ENCODE measurements at places on chromosomes 5 and 9.

- no peak for DNase-seq
Observed at GRCh38 chr5:136057401-136058038, 28.7 kb downstream of the TGFBI start.

GRCh38 chr5:68661237-68661636 lies 432.6 kb upstream of the SLC30A5 start:
- no peak for DNase-seq

- DNase-seq: no peak
Observed at GRCh38 chr9:129361196-129361595, 183.1 kb upstream of the IER5L start.

DNA sequence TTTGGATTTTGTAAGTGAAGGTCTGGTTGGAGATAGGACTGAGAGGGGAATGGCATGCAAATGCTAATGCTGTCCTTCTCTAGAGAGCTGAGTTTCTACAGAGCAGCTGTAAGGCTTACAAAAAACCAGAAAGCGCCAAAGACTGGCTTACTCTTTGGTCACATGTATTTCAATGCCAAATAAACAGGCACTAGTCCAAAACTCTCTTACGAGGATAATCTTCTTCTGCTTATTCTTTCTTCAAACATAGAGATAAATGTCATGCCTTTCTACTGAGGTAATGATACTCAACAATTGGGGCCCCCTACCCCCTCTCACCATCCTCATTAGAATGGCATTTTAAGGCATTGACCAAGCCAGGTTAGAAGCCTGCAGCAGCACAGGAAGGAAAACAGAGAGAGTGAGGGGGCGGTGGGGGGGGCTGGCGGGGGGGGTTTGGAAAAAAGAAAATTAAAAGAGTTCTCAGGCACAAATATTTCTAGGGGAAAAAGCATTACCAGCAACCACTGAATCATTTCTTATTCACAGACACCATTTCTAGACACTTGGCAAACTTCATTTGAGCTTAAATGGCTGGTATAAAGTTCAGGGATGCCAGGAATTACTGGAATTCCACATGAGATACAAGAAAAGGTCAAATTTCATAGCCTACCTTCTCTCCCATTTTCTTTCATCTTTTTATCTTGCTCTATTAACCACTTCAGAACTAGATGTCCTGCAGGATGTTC lies 34.0 kb downstream of the PUM3 start:
- no peak for DNase-seq

DNA sequence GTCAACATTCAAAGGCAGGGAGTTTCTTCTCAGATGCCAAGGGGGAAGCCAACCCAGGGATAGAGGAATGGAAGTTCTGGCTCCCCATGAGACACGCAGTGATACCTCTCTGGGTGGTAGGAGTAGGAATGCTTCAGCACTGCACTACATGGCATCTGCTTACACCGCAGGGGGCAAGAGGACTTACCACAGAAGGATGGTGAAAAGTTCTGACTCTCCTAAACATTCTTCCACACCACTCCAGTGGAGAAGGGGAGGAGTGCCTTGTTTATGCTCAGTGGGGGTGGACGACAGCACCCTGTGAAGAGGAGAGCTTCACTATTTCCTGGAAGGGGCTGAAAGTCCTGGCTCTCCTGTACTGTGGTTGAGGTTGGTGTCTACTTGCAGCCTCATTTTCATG lies 1011.3 kb upstream of the WWC1 start:
- DNase-seq: no peak

DNA sequence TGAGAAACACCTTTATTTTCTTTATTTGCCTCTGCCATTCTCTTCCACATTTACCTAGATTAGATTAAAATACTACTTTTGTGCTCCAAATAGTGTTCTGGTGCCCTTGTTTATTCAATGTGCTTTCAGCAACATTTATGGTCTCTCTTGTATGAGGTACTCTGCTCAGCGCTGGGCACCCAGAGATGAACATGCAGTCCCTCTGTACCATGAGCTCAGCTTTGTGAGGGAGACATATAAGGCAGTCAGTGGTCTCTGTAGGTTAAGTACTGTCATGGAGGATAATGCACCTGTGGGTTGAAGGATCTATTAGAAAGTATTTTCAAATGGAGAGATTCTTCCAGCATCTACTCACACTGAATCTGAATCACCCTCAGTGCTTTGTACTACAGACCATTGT lies 176.5 kb downstream of the TAF11L14 start:
- DNase-seq: no peak

DNA sequence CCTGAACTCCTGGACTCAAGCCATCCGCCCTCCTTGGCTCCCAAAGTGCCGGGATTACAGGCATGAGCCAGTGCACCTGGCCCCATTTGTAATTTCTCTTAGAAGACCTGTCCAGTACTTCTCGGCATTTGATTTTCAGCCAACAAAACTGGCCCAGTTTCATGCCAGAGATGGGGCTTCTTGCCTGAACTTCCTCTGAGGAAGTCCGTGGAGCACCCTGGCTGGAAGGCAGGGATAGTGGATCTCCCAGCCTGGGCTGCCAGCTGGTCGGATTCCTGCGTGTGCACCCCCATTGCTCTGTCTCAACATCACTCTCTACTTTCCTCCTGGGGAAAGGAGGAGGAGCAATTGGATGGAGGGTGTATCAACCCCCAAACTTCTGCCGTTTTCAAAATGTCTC lies 39.0 kb downstream of the FAM78A start:
- no peak for DNase-seq

- no peak for DNase-seq
Observed at GRCh38 chr5:24477958-24478357, 166.8 kb downstream of the CDH10 start.

- DNase-seq: no peak
Observed at GRCh38 chr9:70262948-70263347, 4.2 kb downstream of the SMC5 start.

GRCh38 chr5:80369521-80369920 lies 38.3 kb upstream of the ZFYVE16 start:
- no peak for DNase-seq

- DNase-seq: no peak
Observed at GRCh38 chr5:158979290-158979689, 120.4 kb downstream of the EBF1 start.

GRCh38 chr5:149153193-149153750 lies 12.0 kb downstream of the ABLIM3 start:
- no peak for DNase-seq

GRCh38 chr9:21555911-21556310 lies 73.8 kb upstream of the IFNE start:
- DNase-seq: no peak

- DNase-seq: no peak
Observed at GRCh38 chr5:136032564-136032963, 3.8 kb downstream of the TGFBI start.

DNA sequence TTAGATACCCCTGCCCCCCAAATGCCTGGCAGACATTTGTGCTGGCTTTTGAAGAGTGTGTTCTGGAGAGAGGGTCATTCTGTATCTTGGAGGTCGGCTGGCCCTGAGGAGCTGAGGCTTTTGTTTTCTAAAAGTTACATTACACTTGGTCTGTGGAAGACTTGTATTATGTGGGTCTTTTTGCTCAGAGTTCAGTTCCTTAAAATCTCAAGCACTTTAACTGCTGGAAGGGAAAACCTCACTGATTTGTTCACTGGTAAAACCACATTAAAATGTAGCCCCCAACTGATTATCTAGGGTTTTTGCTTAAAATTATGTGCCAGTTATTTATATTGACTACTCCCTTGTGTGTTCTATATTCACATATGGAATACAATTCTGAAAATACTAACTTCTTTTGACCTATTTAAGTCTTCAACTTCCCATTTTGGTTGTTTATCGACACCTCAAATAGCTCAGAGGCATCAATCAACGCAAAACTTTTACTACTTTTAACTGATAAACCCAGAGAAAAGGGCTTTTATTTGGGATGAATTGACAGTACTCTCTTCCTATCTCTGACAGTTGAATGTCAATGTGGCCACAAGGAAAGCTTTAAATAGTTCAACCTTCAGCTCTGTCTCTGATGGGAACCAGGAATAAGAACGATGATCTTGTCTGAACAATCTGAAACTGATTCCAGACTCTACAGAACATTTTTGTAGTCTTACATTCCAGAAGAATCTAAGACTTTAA lies 54.0 kb upstream of the MAP3K1 start:
- DNase-seq: no peak

GRCh38 chr9:116009420-116009819 lies 144.2 kb upstream of the PAPPA start:
- DNase-seq: no peak

DNA sequence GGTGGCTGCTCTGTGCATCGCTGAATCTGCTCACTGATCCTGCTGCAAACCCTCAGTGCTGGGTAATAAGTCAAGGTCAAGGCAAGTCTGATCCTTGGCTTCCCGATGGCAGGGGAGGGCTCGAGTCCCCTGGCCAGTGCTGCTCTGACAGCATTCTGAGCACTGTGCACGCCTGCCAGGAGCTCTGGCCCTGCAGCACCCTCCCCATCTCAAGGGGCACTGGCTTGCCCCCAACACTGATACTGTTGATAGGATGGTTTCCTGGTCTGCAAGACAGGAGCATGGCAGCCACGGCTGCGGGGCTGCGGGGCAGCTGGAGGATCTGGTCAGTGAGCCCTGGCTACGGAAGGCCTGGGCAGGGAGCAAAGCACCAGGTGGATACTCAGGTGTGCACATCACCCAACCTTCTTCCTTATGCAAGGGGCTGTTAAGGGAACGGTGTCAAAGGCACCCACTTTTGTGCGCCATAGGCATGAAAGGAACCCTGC lies 71.8 kb downstream of the SECISBP2 start:
- no peak for DNase-seq

GRCh38 chr5:73751254-73751914 lies 125.4 kb downstream of the ARHGEF28 start:
- DNase-seq: no peak

GRCh38 chr5:27814983-27815382 lies 776.6 kb upstream of the CDH9 start:
- no peak for DNase-seq

- DNase-seq: no peak
Observed at GRCh38 chr5:120927950-120928530, 463.9 kb downstream of the PRR16 start.

- no peak for DNase-seq
Observed at GRCh38 chr5:163005949-163006348, 431.4 kb upstream of the CCNG1 start.

DNA sequence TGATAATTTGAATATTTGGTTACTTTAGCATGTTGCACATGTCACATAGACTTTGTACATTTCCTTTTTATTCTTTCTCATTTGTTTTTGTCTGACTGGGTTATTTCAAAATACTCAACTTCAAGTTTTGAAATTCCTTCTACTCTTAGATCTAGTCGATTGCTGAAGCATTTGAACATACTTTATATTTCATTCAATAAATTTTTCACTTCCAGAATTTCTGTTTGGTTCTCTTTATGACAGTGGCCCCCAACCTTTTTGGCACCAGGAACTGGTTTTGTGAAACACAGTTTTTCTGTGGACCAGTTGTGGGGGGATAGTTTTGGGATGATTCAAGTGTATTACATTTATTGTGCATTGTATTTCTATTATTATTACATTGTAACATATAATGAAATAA lies 119.8 kb downstream of the COX7C start:
- no peak for DNase-seq

- DNase-seq: no peak
Observed at GRCh38 chr9:126450668-126451205, 124.1 kb downstream of the MVB12B start.

DNA sequence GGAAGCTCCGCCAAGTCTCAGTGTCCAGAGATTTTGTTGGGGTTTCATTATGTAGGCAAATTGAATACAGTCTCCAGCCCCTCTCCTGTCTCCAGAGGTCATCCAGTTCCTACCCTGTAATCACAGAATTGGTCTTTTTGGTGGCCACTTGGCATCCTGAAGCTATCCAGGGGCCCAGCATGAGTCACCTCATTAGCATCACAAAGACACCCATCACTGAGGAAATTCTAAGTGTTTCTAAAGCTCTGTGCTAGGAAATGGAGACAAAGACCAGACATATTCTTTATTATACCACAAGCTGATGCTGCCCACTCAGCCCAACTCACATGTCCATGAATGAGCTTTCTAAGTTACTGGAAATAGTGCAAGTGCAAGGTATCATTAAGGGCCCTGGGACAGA lies 229.9 kb downstream of the DOCK8 start:
- DNase-seq: no peak

DNA sequence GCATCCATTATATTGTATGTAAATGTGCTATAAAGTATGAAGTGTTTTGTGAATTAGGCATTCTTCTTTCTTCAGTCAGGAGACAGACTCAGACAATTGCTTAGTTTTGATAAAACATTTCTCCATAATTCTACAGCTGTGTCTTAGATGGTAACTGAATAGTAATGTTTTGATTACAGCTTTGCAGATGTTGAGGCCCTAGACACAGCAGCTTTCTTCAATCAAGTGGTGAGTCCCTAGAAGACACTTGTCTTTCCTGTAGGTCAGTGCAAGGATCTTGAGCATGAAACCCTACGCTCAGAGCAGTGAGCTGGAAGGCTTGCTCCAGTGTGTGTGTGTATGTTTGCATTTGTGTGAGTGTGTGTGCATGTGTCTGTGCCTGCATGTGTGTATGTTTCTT lies 46.8 kb upstream of the CD180 start:
- DNase-seq: no peak

DNA sequence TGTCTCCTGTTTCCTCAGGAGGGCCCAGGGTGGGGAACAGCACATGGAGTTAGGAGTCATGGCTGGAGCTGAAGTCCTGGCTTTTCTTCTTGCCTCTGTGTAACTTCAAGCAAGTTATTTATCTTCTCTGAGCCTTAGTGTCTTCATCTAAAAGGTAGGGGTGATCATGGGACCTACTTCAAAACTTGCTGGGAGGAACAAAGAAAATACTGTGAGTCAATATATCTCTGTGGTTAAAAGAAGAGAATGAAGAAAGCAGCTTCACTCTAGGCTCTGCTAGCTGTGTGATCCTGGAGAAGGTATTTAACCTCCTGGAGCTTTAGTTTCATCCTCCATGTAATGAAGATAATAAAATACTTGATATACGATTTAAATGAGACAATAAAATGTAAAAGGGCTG lies 26.5 kb downstream of the AFAP1L1 start:
- no peak for DNase-seq

GRCh38 chr9:110214586-110215355 lies 6.8 kb upstream of the C9orf152 start:
- no peak for DNase-seq

- DNase-seq: no peak
Observed at GRCh38 chr5:172603251-172603806, 37.7 kb upstream of the NEURL1B start.

DNA sequence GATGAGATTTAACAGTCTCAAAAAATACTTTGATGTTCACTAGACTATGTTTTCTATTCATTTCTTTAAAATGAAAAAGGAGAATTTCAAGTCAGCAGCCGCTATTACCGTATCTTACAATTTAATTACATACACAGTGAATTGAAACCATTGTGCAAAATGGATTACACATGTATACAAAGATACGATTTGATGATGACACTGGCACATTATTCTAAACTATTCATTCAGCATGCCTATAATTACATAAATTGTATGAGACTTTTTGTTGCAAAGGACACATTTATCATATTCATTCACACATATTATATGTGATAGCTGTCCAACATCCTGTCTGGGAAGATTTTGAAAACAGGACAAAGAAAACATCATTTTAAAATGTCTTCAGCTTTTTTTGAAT lies 118.3 kb upstream of the VCAN start:
- no peak for DNase-seq

GRCh38 chr9:135479469-135480052 lies at the start of gene PPP1R26:
Gene PPP1R26 (plus strand): TSS chr9:135479782. CDS start chr9:135484511, 4,729 bp downstream.
- DNase-seq: no peak

Measured in stimulated activated CD4-positive, alpha-beta T cell treated with anti-CD3 and anti-CD28 coated beads, Interleukin-1b, Interleukin-23, amount 100 ng/mL, for 24 hours (primary cell).